ENCODE measurements at places on chromosomes 12 and 14.

GRCh38 chr14:76953311-76953945 is 75.1 kb downstream of the IRF2BPL start:
- peak; percentile 48 for DNase-seq

DNA sequence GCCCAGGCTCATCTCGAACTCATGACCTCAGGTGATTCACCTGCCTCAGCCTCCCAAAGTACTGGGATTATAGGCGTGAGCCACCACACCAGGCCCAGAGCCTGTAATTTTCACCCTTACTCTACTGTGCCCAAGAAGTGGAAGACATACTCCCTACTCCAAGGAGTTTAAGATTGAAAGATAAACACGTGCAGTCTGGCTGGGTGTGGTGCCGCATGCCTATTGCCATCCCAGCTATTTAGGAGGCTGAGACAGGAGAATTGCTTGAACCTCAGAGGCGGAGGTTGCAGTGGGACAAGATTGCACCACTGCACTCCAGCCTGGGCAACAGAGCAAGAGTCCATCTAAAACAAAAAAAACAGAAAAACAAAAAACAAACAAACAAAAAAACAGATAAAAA is 90.0 kb downstream of the NINJ2 start:
- no peak for DNase-seq

DNA sequence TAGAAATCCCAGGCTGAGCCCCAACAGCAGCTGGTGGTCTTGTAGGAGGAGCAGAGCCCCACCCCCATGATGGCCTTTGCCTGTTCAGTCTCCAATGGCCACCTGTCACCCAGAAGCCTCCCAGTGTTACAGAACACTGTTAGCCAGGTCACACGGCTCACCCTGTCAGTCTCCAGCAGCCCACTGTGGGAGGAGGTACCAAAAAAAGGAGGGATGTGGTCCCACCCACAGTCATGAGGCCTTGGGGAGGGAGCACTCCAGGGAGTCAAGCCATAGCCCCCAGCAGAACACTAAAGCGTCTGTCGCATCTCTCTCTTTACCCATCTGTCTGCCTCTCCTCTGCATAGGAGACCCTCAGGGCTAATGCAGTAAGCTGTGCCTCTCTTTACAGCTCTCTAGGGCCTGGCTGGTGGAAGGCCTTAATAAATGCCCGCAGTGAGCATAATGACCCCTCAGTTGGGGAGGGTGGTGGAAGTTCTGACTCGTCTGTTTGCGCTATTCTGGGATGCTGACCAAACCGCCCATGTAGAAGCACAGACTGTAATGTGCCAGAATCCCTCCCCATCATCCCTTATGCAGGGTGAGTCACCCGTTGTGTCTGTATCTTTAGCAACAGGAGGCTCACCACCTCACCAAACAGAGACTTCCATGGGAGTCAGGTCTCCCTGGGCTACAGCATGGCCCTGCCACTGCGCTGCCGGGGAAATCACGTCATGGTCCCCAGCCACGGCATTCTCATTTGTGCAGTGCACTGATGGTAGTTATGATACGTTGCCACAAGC is 14.6 kb downstream of the C14orf132 start:
- no peak for DNase-seq

DNA sequence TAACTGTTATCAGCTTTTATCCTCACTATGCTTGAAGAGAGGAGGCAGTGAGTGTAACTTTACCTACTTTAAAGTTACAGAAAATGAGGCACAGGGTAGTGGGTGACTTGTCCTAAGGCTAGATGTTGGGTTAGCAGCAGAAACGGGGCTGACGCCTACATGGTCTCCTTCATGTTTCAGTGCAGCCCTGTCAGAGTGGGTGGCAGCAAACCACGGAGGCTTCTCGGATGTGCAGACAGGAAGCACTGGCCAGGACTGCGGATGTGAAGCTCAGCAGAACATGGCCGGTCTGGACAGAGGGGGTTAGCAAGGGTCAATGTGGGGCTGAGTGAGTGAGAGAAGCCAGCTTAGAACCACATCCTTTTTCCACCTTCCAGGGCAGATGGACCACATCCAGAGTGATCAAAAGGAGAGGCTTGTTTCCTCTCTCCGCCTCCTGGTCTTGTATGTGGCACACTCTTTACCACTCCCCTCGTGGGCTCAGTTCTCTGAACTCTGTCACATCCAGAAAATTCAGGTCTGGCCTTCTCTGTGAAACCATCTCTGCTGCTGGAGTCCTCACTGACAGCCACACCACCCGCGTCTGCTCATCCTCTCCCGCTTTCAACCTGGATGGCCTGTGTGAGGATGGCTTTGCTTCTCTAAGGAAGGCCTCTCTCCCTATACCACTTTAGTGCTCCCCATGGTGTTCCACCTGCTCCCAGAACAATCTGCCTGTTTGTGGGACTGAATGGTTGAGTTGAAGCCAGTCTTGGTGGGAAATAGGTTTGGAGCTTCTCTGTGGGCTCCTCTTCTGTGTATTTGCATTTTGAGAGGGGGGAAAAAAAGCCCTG is 14.1 kb downstream of the SUSD6 start:
- DNase-seq, result peak; percentile 52

DNA sequence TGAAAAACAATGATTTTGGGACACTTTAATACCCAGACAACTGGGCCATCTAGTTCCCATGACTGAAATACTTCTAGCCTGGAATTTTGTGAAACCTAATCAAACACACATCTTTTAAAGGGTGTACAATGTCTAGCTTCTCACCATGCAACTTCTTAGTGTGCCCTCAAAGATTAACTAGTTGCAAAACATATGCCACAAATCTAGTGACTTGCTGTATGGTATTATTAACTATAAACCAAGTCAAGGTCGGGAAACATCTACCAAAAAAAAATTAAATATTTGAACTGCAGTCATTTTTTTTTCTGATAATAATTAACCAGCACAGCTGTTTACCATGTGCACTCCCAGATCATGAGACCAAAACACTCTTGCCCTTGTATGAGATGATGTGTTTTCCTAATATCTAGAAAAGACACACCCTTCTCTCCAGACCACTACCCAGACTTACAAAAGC is 171.8 kb upstream of the FOXN3 start:
- no peak for DNase-seq

- DNase-seq, result no peak
These were observed 272.5 kb upstream of the PRICKLE1 start for GRCh38 chr12:42862055-42862454.

DNA sequence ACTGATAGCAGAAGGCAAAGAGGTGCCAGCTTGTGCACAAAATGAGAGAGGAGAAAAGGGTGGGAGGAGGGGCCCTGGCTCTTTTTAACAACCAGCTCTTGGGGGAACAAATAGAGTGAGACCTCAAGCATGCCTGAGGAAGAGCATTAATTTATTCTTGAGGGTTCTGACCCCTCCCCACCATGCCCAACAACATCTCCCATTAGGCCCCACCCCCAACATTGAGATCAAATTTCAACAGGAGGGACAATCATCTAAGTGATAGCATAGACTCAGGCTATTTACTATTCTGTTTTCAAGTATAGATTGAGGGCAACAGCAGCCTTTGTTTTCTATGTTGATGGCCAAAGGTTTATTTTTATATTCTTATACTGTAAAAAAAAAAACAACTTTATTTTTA is 59.7 kb downstream of the FUT8 start:
- no peak for DNase-seq

DNA sequence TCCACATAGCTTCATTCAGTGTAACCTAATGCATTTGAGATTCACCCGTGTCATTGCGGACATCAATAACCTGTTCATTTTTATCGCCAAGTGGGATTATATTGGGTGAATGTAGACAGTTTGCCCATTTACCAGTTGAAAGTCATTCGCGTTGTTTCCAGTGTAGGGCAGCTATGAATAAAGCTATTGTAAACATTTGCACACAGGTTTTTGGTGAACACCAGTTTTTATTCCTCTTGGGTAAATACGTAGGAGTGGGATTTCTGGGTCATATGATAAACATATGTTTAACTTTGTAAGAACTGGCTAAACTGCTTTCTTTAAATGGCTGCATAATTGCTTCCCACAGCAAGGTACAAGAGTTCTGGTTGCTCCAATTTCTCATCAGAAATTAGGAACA is 33.6 kb downstream of the C14orf132 start:
- DNase-seq, result no peak

GRCh38 chr12:75913502-75914351 is 117.8 kb downstream of the PHLDA1 start:
- no peak for DNase-seq

DNA sequence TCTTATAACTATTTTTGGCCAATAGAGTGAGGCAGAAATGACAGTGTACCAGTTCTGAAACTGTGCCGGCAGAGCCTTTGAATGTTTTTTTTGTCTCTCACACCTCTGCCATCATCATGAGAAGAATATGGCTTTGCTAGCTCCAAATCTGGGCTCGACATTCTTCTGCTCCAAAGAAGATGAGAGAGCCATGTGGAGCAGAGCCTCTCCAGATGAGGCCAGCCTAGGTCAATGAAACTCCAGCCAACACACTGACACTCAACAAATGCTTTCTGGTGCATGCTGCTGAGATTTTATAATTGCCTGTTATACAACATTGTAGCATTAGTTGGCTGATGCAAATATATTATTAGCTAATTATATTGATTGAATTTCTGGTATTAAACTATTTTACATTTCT is 154.7 kb downstream of the SLC38A4 start:
- no peak for DNase-seq

- peak; percentile 37 for DNase-seq
These were observed 31.3 kb upstream of the VSX2 start for GRCh38 chr14:74207943-74208342.

GRCh38 chr12:65609359-65609771 is 214.9 kb upstream of the HMGA2 start:
- DNase-seq, result no peak

- DNase-seq, result no peak
These were observed 270.0 kb upstream of the CAND1 start for GRCh38 chr12:66999141-66999540.

GRCh38 chr12:50123203-50123602 is 11.2 kb downstream of the COX14 start:
- no peak for DNase-seq

- no peak for DNase-seq
These were observed 44.4 kb downstream of the PLEKHD1 start for GRCh38 chr14:69528930-69529329.

DNA sequence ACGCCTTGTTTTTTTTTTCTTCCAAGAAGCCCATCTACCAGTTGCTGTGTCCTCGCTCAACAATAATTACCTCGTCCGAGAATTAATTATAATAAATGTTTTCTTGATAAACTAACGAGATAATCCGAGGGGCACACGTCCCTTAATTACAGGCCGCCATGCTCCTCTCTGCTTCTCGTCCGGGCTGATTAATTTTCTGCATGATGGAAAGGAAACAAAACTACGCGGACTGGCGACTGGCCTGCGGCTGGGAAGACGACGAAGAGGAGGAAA is 2.2 kb downstream of the OTX2 start:
- DNase-seq, result no peak

DNA sequence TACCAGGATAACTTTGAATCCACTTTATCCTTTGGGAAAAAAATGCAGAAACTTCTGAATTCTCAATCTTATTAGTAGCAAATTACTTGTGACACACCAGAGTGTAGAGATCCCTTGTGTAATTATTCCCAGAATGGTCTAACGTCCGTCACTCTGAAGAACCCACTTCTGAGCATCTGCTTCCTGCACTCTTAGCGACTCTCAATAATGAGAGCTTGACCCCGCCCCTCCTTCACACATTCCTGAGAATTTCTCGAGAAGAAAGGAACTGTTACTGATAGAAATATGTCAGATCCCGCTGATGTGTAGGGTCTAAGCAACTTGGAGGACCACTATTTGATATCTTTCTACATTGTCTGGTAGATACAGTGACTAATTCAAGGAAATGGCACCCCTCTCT is 218.3 kb upstream of the PDZRN4 start:
- no peak for DNase-seq

GRCh38 chr14:21525571-21525961 is 580 bp downstream of the SALL2 start:
- no peak for DNase-seq

- no peak for DNase-seq
These were observed 253.3 kb upstream of the DIO2 start for GRCh38 chr14:80464531-80465149.

DNA sequence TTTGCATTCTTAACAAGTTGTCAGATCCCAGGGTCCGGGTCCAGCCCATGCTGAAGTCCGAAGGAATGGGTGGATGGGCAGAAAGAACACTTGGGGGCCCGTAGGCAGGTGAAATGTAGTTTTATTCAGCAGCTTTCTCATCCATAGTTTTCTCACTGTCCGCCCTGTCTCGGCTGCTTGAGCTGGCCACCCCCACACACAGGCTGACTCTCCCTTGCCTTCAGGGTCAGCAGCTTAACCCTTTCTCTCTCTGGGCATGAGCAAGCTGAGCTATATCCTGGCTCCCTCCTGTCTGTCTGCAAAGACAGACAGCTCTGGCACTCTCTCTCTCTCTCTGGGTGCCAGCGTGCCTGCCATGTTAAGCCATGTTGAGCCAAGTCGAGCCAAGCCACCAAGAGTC is 163.9 kb downstream of the PTCSC3 start:
- no peak for DNase-seq

DNA sequence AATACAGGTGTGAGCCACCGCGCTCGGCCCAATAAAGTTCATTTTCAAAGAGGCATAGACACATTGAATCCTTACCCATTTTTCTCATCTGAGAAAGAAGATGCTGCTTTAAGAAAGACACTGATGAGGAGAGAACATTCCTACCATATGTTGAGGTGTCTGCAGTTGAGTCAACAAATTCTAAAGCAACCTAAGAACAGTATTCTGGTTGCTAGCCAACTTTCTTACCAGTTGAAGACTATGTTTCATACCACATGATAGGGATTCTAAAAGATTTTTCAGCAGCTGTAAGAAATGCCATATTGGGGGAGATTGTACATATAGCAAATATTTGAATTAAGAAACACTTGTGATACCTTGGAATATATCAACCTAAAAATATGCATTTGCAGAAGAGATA is 160.1 kb downstream of the SRGAP1 start:
- no peak for DNase-seq

GRCh38 chr12:39780411-39780912 is 160.9 kb upstream of the ABCD2 start:
- DNase-seq, result no peak

DNA sequence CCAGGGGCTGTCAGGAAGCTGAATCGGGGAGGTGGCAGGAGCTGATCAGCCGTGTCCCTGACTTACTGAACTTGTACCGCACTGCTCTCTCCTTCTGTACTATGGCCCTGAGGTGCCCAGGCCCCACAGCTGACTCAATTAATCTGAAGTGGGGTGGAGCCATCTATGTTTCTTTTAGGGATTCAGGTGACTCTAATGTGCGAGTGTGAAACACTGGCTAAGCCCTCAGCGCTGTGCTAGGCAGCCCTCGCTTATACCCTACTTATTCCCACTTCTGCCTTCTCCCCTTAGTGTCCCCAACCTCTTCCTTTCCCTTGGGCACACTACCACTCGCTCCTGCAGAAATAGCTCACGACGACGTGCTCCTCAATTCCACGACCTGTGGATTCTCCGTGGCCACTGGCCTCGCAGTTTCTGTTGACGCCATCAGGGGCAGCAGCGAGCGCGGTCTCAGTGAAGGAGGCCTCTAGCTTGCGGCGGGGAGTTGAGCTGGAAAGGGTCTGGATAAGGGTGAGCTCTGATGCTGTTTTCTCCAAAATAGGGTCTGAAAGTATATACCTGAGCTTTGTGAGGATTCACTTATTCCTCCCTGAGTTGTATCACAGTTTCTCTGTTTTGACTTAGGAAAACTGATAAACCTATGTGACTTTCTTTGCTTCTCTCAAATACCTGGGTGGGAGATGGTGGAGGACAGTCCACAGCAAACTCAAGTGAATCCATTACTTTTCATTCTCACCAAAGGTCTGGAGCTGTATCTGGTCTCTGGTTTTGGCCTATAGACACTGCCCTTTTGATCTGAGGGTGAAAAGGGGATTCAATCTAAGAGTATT is 167.6 kb downstream of the SLC41A2 start:
- DNase-seq, result peak; percentile 33

Data from hematopoietic multipotent progenitor cell treated with erythropoietin and hydrocortisone succinate and interleukin-3 and kit ligand, for 8 days (in vitro differentiated cells).